Progenitor cell of endocrine pancreas (in vitro differentiated cells): ENCODE measurements at places on chromosomes 12 and 14.

DNA sequence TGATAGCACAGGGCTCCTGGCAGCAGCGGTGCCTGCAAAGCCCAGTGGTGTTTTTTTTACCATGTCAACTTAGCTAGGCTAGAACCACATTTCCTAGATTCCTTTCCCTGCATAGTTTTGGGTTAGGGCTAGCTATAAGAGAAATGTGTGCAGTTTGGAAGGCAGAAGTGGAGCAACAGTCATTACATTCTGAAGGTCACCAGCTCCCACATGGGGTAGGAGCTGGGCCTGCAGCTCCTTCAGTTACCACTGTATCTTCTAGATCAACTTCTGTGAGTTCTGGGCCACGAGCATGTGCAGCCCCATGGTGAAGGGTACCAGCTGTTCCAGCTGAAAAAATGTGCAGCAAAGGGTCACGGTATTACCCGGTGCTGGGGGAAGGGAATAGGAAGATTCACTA lies 2.3 kb upstream of the SLC25A3 start:
- DNase-seq: no peak

DNA sequence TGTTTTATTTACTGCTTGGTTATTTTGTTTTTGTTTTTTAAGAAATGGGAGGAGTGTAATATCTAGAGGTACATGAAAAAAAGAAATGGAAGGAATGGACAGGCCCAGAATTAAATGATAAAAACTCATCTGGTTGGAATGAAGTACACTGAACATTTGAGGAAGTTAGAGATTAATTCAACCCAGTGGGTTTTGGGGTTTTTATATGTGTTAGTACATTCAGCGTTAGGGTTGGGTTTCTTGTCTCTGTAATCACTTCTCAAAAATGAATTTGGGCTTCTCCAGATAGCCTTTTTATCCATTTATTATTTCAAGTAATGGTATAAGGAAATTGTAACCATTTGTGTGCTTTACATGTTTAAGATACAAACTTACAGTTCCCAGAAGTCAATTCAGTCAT lies 19.5 kb upstream of the NUP107 start:
- DNase-seq: no peak

GRCh38 chr14:56094076-56094475 lies 24.1 kb upstream of the PELI2 start:
- no peak for DNase-seq

GRCh38 chr12:125184213-125184967 lies 119.2 kb downstream of the AACS start:
- DNase-seq: no peak

GRCh38 chr12:102957339-102958050 lies at the start of gene ASCL1:
TSS of gene ASCL1 (plus strand) at chr12:102957674. CDS start at chr12:102958245, 571 bp downstream.
- no peak for DNase-seq

GRCh38 chr12:65670775-65671174 lies 153.5 kb upstream of the HMGA2 start:
- DNase-seq: no peak

DNA sequence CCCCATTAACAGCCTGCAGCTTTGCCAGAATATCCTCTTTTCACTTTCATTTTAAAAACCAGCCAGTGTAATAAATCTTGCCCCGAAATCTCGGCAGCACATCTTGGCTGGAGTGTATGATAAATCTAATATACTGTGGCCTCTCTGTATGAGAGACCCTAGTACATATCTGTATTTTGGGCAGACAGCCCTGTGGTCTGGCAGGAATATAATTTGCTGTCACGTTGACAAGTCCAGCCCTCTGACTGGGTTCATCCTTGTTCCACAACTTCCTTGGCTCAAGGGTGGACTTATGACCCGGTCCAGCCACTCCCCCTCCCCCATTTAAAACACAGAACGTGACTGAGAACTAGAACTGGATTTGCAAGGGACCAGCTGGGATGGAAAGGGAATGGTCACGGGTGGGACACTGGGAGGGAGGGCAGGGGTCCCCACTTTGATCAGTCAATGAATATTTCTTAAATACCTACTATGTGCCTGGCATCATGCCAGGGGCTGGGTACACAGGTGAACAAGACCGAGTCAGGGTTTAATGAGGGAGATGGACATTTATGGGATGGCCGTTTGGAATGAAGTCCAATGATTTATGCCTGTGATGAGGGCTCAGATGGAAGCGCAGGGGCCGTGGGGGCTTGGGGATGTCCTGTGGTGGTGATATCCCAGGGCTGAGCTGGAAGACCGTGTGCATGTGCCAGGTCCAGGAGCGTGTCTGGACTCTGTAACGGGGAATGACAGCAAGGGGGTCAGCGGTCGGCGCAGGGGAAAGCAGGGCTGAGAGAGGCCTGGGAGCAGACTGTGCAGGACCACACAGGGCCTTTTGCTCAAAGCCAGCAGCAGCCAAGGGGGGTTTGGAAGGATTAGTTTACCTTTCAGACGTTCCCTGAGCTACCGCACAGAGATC lies 190.5 kb downstream of the PHETA1 start:
- DNase-seq: no peak

GRCh38 chr12:57049890-57050289 lies at the start of gene MYO1A:
TSS of gene MYO1A (minus strand) at chr12:57050129. CDS start at chr12:57048323, 1,806 bp downstream.
- DNase-seq: no peak

DNA sequence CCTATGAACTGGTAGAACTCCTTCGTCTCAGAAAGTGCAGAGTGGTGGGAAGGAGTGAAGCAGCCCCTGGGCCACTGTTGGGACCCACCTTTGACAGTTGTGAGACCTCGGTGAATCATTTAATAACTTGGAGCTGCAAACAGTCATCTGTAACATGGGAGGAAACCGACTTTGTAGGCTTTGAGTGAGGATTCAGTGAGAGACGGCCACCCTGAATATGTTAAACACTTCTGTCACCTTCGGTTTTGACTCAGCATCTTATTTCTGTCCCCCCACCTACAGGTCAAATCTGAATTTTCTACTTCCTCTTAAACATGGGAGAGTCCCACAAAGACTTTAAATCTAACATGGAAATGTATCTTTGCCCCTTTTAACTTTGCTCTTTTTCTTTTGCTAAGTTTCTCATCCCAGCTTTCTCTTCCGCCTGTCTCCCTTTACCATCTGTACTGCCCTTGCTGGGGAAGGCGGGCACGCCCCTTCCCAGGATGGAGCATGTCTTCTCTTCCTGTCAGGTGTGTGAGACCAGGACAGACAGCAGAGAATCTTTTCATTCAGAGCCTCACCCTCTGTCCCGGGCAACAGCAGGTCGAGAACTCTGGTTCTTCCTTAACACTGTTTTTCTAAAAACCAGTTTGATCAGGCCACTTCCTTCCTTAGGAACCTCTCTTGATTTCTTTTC lies 37.1 kb downstream of the ZC3H14 start:
- no peak for DNase-seq

GRCh38 chr14:89221109-89221810 lies 195.8 kb downstream of the FOXN3 start:
- DNase-seq: no peak

GRCh38 chr12:66409195-66409871 lies 107.0 kb downstream of the HELB start:
- no peak for DNase-seq

GRCh38 chr12:6792522-6793201 lies 3.3 kb downstream of the CD4 start:
- DNase-seq: no peak

DNA sequence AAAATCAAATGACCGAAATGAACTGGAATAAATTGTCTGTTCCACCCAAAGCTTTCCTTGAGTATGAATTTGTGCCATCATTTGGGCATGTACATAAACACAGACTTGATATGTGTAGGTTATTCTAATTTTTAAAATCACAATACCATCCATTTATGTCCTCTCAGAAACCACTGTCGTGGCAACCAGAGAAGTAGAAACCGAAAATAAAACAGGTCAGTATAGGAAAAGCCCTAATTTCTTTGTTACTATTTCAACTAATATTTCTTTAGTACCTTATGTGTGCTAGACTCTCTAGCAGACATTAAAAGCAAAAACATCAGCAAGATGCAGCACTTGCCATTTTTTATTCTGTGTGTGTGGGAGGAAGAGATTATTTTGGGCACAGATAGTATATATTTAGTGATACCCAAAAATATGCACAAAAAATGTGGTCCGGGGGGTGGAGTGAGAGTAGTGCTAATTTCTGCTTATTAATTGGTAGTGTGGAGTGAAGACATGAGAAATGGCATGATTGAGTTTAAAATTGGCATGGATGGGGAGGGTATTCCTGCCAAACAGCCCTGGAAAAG lies 130.8 kb upstream of the CNTN1 start:
- DNase-seq: no peak

- DNase-seq: no peak
These were observed 43.9 kb downstream of the CCDC88C start for GRCh38 chr14:91373591-91374254.

GRCh38 chr14:38583471-38583870 lies 327.6 kb upstream of the CLEC14A start:
- no peak for DNase-seq

DNA sequence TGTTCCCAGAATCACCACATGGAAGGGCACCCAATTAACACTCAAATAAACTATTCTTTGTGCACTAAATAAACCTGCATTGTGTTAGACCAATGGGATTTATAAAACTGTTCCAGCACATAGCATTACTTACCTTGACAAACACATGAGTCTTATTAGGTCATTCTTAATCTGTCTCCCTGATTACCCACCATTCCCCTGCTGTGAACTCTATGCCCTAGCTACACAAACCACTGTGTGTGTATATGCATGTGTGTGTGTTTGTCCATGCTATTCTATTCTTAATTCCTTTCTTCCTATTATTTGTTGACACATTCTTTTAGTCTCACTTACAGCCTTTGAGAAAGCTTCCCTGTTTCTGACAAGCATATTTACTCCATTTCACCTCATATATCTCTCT lies 303.6 kb upstream of the GARIN6 start:
- no peak for DNase-seq

DNA sequence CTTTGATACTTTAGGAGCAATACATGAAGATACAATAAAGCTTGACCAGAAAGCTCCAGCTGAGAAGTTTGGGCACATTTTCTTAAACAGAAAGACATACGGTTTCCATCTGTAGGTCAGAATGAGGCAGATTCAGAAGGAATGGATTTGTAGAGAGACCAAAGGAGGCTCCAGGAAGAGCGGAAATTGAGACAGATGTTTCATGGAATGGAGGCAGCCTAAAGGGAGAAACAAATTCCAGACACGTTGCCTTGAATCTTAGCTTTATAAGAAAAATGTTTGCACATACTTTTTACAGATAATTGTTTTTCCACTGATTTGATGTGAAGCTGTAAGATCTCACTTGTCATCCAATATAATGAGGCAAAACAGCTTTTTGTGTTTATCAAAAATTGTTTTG lies 24.8 kb downstream of the EPYC start:
- DNase-seq: no peak

DNA sequence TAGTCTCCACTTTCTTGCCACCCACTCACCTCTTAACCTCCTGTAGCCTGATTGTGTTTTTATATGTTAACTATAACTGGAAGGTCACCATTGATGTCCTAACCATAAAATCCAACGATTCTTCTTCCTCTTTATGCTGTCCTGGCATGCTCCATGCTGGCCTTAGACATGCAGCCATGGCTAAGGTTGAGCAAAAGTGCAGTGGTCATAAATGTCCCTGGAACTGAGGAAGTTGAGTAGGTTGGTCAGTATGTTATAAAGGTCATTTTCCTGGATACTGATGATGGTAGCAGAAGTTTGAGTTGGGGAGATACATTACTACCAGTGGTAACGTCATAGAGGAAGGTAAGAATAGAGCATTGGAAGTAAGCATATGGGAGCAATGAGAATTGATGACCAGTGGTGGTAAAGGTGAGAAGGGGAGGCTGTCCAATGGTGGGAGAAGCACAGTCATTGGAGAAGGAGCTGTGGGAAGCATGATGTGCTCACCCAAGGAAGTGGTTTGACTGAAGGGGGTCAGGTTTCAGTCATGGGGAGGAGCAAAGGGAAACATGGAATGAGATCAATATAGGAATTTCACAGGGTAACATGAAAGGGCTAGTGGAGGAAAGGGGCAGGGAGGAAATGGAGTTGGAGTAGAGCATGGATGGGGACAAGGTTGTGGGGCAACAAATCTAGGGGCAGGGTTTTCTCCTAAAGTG lies 240.8 kb downstream of the DACT1 start:
- no peak for DNase-seq

DNA sequence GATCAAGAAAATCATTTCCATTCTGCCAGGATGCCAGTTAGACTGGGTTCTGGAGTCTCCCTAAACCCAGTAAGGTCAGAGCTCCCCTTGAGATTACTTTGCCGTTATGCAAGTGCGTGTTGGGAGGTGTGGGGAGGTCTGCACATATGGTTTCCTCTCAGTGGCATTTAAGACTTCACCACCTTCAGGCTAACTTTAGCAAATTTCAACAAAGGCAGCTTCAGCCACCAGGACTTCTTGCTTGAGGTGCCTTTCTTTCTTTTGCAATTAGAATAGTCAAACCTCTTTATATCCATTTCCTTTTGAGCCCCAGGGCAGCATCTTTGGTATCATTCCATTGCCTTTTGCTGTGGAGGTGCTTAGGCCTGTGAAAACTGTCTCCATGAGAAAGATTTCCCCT lies 117.2 kb upstream of the CCND2 start:
- no peak for DNase-seq

GRCh38 chr14:20583908-20584307 lies 3.9 kb downstream of the RNASE11 start:
- no peak for DNase-seq

- no peak for DNase-seq
These were observed 425.3 kb upstream of the FBXO33 start for GRCh38 chr14:39857376-39858055.

GRCh38 chr12:114302117-114302516 lies 103.8 kb downstream of the TBX5 start:
- DNase-seq: no peak

GRCh38 chr12:49091836-49092085 lies 2.8 kb downstream of the DHH start:
- no peak for DNase-seq

DNA sequence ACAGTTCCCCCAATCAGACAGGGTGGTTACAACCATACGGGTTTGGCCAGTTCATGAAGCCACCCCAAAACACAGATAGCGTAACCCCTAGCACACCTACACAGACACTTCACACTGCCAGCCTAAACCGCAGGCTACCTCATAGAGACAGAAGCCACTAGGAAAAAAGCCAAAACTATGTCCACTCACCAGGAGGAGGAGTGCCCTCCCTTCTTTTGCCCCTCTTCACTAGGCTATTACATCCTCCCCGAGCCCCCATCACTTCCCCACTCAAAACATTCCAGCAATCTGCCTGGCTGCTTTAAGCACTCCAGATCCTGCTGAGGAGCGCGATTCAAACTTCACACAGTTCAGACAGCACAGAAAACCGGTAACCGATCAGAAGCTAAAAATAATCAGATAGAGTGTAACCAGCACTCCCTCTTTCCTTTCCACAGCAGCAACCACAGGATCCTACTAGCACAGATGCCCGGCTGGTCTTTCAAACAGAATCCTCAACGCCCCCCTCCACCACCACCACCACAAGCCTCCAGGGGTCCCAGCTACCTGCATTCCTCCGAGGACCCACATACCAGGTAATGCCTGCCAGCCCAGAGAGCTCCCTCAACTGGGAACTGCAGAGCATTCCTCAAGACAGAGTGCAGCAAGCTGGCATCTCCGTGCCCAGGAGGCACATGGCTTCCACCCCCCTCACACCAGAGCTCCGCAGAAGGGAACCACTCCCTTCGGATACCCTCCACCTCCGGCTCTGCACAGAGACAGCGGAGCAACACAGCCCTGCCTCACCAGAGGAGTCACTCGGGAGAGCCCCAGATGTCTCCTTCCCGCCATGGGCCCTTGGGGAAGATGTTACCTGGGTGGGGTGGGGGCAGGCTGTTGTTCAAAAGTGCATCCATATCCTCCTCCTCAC lies 1.5 kb downstream of the CHD4 start:
- no peak for DNase-seq

- DNase-seq: no peak
These were observed 58.7 kb upstream of the RD3L start for GRCh38 chr14:104001003-104001402.
